ENCODE measurements at places on chromosomes 1 and 21.

DNA sequence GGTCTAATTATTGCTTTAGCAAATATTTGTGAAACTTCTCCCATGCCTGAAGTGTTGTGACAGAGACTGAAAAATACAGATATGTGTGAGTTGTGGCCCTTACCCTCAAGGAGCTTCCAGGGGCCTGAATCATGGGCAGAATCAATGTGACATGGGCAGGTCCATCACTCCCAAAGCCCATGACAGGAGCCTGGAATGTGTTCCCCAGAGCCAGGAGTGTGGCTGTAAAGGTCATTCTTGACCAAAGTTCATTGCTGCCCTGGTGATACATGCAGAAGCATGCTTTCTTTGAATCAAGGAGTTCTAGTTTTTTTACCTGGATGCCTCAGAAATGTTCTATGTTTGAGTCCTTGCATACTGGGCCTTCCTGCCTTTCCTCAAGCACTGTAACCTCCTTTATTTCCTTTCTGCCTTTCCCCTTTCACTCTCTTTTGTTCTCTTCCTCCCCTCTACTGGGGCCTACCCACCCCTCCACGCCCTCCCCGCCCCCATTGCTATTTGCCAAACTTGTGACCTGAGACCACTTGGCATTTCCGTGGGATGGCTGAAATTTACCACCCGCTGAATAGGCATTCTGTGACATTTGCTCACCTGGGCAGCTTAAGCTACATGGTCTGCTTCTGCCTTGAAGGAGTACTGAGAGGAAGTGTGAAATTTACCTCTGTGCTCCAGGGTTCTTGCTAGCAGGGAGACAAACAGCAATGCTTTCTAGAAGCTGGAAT lies 19.7 kb downstream of the PBX1 start:
- DNase-seq: no peak

DNA sequence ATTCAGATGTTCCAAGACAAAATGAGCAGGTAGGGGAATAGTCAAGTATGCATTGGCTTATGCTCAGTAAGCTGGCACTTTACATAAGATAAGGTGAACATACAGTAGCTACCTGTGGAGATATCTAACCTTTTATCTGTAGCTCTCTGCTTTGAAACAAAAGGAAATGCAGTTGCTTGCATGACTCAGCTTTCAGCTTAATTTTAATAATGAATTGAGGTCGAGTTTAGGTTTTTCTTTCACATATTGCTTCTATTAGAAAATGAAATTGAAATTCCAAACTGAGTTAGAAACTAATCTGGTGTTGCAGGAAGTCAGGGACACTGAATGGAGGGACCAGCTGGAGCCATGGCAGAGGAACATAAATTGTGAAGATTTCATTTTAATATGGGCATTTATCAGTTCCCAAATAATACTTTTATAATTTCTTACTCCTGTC lies 8.3 kb downstream of the FRRS1 start:
- DNase-seq: no peak

DNA sequence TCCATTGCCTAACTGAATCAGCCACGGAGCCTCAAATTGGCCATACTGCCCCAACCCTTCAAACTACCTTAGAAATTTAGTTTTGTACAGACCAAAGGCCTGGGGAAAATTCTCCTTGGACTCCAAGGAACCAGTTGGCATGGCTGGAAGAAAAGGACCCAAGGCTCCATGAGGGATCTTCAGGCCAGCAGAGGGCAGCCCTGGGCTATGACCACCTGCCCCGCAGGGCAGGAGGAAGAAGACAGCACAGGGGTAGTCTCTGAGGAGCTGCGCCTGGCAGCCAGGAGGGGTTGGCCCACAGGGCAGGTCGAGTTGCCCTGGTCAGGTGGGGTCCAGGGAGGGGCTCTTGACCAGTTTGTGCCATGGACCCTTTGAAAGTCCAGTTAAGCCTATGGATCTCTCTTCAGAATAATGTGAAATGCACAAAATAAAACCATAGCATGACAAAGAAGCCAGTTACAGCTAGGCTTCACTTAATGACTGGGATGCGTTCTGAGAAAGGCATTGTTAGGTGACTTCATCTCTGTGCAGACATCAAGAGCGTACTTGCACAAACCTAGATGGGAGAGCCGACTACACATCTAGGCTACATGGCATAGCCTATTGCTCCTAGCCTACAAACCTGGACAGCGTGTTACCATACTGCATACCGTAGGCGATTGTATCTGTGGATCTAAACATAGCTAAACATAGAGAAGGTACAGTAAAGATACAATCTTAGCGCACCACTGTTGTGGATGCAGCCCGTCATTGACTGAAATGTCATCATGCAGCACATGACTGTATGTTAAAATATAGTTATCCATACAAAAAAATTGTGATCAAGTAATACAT lies 26.1 kb downstream of the CACNA1S start:
- DNase-seq: peak; percentile 61

DNA sequence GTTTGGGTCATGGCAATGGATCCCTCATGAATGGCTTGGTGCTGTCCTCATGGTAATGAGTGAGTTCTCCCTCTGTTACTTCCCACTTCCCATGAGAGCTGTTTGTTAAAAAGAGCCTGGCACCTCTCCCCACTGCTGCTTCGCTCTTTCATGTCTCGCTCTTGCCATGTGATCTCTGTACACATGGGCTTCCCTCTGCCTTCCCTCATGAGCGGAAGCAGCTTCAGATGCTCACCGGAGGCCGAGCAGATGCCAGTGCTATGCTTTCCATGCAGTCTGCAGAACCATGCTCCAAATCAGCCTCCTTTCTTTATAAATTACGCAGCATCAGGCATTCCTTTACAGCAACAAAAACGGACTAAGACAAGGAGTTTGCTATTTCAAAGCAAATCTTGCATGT lies 14.9 kb upstream of the GNPAT start:
- no peak for DNase-seq

GRCh38 chr1:226644541-226645176 lies 94.4 kb downstream of the ITPKB start:
- no peak for DNase-seq

- DNase-seq: no peak
These were observed 156.7 kb downstream of the BRINP3 start for GRCh38 chr1:190320952-190321351.

- DNase-seq: no peak
These were observed 608.5 kb upstream of the USP24 start for GRCh38 chr1:55823541-55824250.

- DNase-seq: no peak
These were observed 356.1 kb downstream of the OMA1 start for GRCh38 chr1:58190267-58190988.

DNA sequence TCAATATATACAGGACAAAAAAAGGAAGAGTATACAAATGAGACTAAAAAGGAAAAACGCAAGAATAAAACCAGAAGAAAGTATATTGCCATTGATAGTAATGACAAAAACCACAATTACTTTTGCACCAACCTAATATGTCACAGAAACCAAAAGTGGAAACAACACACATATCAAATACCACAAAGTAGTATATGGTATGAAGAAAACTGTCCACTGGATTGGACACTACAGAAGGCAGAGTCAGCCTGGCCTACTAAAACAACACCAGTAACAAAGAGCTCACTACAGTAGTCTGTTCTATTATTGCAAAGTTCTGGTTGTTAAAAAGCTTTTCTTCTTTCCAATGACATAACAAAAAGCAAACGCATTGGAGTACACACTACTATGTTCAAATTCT lies 17.7 kb downstream of the TESK2 start:
- DNase-seq: no peak

DNA sequence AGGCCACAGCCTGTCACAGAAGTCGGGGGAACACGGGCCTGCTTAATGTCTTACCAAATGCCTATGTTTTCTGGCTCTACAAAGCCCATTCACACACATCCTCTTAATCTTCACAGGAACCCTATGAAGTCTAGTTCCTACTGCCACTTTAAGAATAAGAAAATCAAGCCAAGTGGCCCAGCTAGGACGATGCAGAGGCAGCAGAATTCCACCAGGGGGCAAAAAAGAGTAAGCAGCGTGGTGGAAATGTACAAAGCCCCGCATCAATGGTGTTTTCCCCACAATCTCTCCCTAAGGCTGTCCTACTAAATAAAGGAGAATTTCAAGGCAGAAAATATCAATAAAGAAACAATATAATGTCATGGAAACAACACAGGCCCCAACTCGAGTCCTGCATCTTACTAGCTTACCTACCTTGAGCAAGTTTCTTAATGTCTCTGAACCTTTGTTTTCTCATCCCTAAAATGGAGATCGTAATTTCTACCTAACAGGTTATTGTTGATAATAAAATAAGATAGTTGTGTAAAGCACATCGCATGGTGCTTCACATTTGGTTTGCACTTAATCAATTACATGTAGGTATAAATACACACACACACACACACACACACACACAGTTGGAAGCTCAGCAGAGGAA lies 21.4 kb downstream of the SEC16B start:
- peak; percentile 26 for DNase-seq

DNA sequence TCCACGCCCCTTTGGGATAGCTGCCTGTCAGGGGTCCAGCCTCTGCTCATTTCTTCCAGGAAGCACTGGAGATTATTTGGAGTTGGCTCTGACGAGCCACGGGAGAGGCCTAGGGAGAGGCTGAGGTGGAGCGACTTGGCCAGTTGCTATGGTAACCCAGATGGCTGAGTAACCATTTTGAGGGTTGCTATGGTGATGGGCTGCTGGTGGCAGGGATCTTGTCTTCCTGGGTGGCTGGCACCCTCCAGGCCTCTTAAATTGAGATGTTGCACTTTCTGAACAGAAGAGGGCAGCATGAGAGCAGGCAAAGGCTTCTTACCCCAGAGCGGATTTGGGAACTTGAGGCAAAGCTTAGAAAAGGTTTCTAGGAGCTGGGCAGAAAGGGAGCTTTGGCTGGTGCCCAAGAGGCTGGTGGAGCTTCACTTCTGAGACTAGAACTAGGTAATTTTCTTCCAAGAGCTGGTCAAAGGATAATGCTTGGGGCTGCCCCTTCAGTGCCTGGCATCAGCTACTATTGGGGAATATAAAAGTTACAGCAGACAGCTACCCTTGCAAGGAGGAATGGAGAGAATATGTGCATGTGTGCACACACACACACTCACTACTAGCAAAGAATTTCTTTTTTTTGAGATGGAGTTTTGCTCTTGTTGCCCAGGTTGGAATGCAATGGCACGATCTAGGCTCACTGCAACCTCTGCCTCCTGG lies 72.5 kb downstream of the NDUFS5 start:
- peak; percentile 66 for DNase-seq

GRCh38 chr1:1200876-1201810 lies 5.2 kb downstream of the TNFRSF18 start:
- no peak for DNase-seq

GRCh38 chr1:208139434-208140045 lies 104.6 kb downstream of the PLXNA2 start:
- DNase-seq: no peak

DNA sequence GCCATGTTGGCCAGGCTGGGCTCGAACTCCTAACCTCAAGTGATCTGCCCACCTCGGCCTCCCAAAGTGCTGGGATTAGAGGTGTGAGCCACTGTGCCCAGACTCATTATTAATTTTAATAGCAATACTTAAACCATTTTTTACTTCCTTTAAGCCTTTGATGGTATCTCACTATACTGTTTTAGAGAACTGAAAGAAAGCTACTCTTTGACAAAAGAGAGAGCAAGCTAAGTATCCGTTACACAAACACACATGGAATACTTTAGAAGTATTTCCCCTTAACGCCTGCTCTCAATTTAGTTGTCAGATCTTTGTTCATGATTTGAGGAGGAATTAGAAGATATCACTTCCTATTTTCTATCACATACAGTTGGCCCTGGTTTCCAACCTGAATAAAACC lies 189.4 kb downstream of the COP1 start:
- DNase-seq: no peak

GRCh38 chr1:212754193-212754592 lies 37.4 kb downstream of the NSL1 start:
- no peak for DNase-seq

- no peak for DNase-seq
These were observed 607.2 kb upstream of the PLXNA2 start for GRCh38 chr1:208851366-208851765.

GRCh38 chr1:33339413-33339812 lies 18.5 kb upstream of the A3GALT2 start:
- DNase-seq: no peak

GRCh38 chr1:15295696-15296095 lies 48.7 kb downstream of the FHAD1 start:
- no peak for DNase-seq

GRCh38 chr21:38948377-38949069 lies 142.8 kb downstream of the ETS2 start:
- no peak for DNase-seq

DNA sequence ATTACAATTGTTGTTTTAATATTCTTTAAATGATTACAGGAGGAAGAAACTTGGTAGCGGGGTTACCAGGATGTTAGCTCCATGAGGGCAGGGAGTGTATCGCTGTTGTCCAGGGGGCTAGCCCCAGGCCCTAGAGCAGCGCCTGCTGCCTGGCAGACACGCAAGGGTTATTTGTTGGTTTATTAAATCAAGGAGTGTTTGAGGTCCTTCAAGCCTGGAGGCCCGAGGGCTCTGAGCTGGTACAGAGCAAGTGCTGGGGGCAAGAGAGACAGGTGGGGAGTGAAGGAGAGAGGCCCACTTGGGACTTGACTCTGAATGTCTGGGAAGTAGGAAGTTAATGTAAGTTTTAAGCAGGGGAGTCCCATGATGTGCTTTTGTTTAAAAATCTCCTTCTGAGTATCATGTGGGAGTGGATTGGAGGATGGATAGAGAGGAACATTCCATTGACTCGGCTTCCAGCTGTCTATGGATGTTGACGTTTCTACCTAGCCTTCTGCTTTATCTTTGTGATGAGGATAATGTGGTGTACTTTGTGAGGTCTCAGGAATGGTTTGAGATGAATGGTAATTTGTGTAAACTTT lies 8.7 kb downstream of the ITSN1 start:
- DNase-seq: no peak

- no peak for DNase-seq
These were observed 36.9 kb downstream of the TP73 start for GRCh38 chr1:3689138-3689750.

DNA sequence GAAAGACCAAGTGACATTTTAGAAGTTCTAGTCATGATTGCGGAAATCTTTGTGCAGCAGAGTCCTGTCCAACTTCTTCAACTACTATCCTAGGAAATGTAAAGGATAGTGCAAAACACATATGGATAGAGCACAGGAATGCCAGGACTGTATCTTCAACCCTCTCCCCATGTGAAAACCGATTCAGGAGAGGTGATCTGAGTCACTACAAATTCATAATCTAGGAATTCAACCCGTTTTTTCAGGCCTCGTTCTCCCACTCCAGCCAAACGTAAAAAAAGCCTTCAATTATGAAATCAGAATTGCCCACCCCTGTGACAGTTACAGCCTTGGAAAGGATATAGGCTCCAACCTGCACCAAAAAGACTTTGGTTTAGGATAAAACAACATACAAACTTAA lies 52.9 kb upstream of the RGS1 start:
- no peak for DNase-seq

DNA sequence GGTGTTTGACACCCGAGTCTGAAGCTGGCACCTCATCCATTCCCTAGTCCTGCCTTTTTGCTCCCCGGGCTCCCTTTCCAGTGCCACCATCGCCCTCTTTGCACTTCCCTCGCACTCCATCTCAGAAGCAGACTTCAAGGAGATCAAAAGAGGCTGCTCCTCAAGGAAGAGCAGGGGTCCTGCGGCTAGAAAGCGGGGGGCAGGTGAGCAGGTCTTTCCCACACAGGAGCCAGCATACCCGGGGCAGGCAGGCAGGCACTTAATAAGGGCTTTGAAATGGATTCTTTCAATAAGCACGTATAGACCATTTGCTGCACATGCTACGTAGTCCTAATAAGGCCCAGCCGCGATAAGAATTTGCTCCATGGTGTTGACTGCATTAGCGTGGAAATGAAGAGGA lies 125.9 kb upstream of the PROX1 start:
- no peak for DNase-seq

GRCh38 chr1:110211496-110212168 lies 1.5 kb downstream of the KCNC4 start:
- DNase-seq: no peak

- no peak for DNase-seq
These were observed 46.1 kb downstream of the ST3GAL3 start for GRCh38 chr1:43753422-43753821.

All from GM12891 (cell line).